ENCODE measurements at places on chromosomes 16 and 17. TPM values are rescaled to one million over a fixed set of nuclear protein-coding genes. Genes with fewer than 3 reads are reported as not detected.

GRCh38 chr17:17091276-17091675 lies 49.0 kb downstream of the MPRIP start:
- DNase-seq: no peak

DNA sequence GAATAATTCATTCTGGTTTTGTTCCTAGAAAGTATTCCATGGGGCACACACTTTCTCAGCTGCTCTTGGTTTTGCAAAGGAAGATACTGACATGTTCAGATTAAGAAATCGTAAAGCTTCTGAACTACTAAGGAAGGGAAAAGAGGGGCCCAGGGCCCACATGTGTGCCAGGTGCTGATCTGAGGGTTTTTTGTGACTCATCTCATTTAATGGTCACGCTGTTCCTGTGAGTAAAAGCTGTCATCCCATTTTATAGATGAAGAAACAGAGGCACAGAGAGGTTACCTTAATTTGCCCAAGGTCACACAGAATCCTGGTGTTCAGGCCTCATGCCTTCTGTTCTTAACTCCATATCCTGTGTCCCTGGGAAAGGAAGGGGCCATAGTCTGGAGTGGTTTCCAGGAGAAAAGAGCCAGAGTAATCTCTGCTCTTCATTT lies 113.2 kb downstream of the MSI2 start:
- no peak for DNase-seq

GRCh38 chr16:30395992-30396585 lies 869 bp downstream of the ZNF48 start:
- no peak for DNase-seq

DNA sequence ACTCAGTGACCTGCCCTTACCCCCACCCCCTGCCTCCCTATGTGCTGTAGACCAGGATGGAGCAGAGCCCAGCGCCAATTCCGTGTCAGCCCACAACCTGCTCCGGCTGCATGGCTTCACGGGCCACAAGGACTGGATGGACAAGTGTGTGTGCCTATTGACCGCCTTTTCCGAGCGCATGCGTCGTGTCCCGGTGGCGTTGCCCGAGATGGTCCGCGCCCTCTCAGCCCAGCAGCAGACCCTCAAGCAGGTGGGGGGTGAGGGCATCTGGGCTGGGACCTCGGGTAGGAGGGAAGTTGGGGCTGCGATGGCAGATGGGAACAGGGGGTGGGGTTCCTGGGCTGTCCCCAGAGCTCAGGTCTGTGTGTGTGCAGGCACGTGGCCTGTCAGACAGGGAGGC lies 6.3 kb upstream of the CACNA1G start:
- DNase-seq: no peak

SPDYE4 gene
- not detected for total RNA-seq

MYO15A gene
- 1.3 TPM for total RNA-seq

- DNase-seq: no peak
These were observed 16.5 kb downstream of the ANKRD11 start for GRCh38 chr16:89473791-89474414.

DNA sequence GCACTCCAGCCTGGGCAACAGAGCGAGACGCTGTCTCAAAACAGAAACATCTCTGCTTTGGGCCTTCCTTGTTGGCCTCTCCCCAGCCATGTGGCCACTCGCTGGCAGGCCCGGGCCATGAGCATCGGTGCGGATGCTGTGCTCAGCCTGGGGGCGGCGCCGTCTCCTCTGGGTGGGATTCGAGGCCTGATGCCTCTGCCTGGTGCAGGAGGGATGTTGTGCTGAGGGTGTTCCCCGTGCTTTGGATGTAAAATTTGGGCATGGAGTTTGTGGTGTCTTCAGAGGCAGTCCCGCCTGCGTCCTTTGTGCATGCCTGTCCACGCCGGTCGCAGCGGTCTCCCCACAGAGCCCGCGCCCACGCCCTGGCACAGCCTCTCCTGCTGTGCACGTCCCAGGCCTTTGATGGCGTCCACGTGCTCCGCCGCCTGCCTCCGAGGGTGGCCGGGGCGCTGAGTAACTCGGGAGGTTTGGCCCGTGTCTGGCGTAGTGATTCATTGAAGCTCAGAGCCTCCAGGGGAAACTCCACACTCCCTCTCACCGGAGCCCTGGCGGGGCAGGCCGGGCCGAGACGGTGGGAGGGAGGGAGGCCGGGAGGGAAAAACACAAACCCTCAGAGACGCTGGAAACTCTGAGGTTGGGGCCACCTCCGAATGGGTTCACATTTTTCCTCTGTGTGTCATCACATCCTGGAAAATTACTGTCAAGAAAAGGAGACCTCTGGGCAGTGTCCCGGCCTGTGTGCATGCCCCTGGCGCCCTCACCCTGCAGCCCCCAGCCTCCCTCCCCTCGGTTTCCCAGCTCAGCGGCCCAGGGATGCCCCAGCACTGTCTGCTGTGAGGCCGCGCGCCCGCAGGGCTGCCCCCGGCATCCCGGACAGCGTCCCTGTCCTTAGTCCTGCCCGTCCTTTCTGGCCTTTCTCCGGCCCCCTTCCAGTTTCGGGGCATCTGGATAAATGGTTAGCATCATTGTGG lies 19.0 kb downstream of the CENPX start:
- DNase-seq: no peak

DNAI2 gene
- total RNA-seq: not detected

DNA sequence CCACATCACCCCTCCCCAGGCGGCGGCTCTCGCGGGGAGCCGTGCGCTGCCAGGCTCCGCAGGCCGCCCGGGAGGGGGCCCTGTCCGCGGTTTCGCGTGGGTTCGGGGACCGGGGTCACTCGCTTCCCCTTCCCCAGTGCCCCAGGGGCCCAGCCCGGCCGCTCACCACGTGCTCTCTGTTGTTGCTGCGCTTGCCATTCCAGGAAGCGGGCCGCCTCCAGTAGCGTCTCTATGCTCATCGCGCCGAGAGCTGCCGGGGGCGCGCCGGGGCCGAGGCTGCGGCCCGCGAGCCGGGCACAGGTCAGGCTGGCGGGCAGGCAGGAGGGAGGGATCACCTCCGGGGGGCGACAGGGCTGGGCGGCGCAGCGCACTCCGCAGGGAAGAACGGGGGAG lies 390 bp downstream of the MNT start:
- peak; percentile 61 for DNase-seq

GRCh38 chr17:51683291-51683690 lies 422.9 kb downstream of the UTP18 start:
- no peak for DNase-seq

GSPT1 gene
- 127 TPM for total RNA-seq

DNA sequence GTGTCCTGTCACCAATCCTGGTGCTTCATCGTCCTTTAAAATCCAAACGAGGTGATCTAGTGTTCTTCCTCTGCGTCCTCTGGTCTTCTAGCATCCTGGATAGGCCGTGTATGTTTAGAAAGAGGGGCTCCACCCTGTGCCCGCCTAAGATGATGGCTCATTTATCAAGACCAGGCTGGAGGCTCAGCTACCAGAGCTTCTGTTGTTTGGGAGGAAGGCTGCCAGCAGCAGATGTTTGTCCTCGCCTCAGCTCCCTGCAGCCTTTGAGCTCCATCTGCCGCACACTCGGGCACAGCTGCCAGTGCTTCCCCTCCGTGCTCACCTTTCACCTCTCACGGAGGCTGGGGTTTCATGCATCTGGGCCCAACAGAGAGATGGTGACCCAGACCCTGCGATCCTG lies 954.7 kb upstream of the RBFOX1 start:
- DNase-seq: no peak

- peak; percentile 50 for DNase-seq
These were observed at the start of gene KCNH4 for GRCh38 chr17:42180922-42181850. Gene KCNH4, minus strand, starts transcription at chr17:42181142. Its CDS starts 197 bp downstream, at chr17:42180945.

C16orf92 gene
- not detected for total RNA-seq

All from neural crest cell (in vitro differentiated cells).